ENCODE measurements at places on chromosomes 7 and 10.

- DNase-seq = no peak
These were observed 148.8 kb downstream of the CHCHD3 start for GRCh38 chr7:132933072-132933458.

DNA sequence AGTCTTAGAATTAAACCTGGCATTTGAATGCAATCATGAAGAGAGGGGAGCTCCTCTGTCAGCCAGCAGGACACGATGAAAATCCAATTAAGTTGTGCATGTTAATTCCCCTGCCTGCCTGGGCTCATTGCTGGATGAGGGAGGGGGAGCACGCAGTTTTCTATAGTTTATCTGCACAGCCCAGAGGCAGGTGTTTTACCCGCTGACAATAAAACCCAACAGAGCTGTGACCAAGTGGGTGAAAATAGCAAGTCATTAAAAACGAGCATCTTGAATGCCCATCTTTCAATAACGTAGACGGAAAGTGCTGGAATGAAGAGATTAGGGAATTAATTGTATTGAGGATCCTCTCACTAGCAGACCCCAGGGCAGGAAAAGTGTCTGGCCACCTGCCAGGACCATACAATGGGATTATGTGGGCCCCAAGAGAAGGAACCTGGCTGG is 100.1 kb upstream of the FAM20C start:
- no peak for DNase-seq

GRCh38 chr10:119115926-119116325 is 12.0 kb downstream of the DENND10 start:
- no peak for DNase-seq

DNA sequence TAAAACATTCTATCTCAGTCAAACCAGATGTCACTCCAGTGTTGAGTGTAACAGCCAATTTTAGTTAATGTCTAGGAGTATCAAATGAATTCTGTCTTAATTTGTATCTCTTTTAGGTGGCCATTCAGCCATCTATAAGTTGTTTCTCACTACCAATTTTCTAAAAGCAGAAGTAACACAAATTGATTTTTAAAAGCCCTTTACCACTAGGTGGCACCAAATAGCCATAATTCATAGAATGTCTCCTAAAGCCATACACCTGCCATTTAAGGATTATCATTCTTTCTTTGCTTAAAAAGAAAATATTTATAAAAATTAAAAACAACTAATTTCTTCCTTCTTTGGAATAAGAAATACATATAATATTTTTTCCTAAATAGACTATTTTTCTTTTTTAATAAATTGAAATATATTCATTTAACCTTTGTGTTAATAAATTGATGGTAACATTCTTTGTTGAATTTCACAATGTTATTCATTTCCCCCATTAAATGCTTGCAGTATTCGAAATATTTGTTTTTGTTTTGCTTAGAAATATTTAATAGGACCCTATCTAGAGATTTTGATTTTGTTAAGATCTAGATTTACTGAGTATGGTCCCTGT is 107.8 kb upstream of the PPP1R3A start:
- peak; percentile 64 for DNase-seq

- no peak for DNase-seq
These were observed 4.5 kb downstream of the CHCHD3 start for GRCh38 chr7:133077394-133077793.

- DNase-seq = no peak
These were observed 94.9 kb downstream of the PTPRE start for GRCh38 chr10:128001849-128002248.

DNA sequence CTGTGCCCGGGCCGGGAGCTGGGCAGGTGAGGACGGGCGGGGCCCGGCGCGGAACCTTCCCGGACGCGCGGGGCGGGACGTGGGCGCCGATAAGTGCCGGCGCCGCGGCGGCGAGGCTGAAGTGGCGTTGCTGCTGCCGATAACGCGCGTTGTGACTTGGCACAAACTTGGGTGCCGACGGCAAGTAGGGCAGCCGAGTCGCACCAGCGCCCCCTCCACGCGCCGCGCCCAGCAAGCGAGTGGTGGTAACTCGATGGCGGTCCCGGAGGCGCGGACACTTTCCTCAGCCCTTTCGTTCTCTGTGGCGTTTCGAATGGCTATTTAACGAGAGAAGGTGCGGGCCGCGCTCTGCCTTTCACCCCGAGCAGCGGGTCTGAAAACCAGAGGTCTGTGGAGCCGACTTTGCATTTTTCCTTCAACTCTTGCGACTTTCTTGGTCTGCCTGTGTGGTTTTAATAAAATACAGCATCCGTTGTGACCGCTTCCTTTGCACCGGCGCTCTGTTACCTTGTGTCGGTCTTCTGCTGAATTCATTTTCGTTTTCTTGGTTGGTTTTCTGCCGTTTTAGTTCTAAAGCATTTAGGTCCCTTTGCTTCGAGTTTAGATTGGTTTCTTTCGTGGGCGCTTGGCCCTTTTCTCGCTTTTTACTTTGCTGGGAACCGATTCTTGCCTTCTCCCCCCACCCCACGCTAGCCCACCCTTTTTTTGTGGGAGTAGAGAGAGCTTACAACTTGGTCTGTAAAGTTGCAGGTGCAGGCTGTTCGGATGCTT is 701 bp downstream of the STK17A start:
- peak; percentile 83 for DNase-seq

DNA sequence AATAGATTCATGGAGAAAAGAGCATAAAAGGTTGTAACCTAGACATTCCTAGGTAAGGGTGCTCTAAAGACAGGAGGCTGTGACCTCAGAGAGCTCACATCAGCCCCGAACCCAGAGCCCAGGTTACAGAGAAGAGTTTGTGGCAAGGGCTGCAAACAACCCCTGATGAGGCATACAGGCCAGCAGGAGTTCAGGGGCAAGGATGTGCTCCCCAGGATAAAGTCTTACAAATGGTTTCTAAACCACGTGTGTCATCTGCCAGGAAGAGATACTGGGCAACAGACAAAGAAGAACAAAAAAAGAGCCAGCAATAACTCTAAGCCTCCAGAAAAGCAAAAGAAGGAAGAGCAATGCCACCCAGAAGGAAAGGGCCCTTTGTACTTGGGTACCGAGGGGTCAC is 27.7 kb downstream of the NCAPG2 start:
- no peak for DNase-seq

DNA sequence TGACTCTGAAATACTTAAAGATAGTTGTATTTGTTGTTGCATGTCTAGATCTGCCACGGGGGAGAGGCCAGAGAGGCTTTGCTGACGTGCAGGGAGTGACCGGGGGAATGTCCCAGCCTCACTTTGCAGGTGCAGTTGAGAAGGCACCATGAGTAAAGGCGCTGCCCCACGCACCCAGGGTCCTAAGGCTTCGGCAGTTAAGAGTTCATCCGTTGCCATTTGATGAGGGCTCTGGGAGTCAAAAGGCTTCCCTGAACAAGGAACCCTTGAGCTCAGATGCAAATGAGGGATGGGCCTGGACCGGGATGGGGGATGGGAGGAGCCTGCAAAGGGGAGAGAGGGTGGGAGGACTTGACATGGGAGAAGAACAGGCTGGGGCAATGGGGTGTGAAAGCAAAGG is 20.4 kb downstream of the PPP2R2D start:
- DNase-seq = no peak

- DNase-seq = no peak
These were observed 563.2 kb downstream of the GALNT17 start for GRCh38 chr7:71695186-71695585.

DNA sequence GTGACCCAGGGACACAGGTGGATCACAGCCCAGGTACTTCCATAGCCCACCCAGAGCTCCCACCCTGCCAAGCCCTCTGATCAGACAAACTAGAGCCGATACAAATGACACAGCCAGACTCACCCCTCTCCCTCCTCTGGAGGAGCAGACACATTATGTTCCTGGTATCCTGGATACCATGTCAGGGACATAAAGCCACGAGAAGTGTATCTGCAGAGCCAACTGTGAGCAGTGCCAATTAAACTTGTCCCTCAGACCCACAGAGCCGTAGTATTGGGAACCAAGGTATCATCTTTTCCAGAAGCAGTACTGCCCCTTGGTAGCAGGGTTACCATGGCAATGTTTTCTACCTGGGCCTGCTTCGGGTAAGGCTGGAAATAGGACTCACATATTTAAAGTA is 47.3 kb upstream of the CPXM2 start:
- no peak for DNase-seq

- DNase-seq = no peak
These were observed 169.2 kb downstream of the NOC3L start for GRCh38 chr10:94193466-94193924.

- no peak for DNase-seq
These were observed 85.8 kb downstream of the TFPI2 start for GRCh38 chr7:93804726-93805125.

DNA sequence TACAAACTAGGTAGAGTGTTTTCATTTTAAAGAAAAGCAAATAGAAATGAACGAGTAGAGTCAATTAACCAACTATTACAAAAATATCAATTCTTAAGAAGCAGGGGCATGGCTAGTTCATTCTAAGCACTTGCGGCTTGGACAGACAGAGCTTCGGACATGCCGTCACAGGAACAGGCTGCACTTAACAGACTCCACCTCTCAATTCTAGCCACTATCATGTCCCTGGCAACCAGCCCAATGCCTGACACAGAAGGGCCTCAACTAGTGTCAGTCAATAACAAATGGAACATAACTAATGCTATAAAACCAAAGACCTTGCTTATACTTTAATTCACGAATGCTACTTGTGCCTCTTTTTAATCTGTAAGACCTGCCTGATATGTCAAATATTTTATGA is 74.4 kb downstream of the TPK1 start:
- DNase-seq = no peak

DNA sequence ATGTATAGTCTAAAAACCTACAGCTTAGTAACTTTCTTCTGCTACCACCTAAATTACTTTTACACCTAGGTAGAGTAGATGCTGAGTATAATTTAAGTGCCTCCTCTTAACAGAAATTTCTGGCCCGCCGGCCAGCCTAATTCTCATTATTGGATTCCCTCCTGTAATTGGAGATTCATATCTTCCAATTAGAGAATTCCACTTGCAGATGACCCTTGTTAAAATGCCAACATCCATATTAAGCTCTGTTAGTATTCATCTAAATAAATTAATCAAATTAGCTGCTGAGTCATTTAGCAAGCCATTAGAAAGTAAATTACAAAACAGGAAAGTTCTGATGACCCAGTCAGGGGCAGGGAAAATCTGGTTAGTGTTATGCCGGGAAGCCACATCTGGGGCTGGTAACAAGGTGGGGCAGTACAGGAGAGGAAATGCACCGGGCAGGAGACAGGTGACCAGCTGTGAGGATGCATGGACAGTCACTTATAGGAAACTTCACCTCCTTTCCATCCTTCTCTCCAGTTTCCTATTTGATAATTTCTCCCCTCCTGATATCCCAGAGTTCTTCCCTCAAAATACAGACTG is 82.8 kb downstream of the ORC5 start:
- no peak for DNase-seq

DNA sequence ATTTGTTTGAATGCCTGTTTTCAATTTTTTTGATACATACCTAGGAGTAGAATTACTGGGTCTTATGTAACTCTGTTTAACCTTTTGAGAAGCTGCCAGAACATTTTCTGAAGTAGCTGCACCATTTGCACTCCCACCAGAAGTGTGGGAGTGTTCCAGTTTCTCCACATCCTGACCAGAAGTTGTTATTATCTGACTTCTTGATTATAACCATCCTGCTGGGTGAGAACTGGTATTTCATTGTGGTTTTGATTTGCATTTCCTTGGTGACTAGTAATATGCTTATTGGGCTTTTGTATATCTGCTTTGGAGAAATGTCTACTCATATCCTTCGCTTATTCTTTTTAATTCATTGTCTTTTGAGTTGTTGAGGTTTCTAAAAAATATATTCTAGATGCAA is 117.2 kb upstream of the GLCCI1 start:
- DNase-seq = no peak

- DNase-seq = no peak
These were observed 207.6 kb downstream of the SKIDA1 start for GRCh38 chr10:21317902-21318301.

DNA sequence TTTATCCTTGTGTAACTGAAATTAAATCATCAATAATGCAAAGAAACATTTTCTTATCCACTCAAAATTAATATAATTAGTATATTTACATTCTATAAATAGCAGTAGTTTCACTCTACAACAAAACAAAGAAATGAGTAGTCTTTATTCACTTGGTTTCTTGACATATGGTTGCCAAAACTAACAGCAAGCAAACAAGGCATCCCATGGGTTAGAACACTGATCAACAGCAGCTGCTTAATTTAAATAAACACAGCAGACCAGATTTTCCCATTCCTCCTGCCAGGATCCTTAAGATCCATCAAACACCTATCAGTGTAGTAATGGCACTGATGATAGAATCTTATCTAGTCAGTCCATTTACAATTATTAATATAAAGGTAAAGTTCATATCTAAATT is 22.1 kb downstream of the NCAPG2 start:
- DNase-seq = no peak

- DNase-seq = no peak
These were observed 161.3 kb upstream of the PCDH15 start for GRCh38 chr10:54962134-54962900.

- no peak for DNase-seq
These were observed 58.9 kb downstream of the CALML3 start for GRCh38 chr10:5583525-5584175.

DNA sequence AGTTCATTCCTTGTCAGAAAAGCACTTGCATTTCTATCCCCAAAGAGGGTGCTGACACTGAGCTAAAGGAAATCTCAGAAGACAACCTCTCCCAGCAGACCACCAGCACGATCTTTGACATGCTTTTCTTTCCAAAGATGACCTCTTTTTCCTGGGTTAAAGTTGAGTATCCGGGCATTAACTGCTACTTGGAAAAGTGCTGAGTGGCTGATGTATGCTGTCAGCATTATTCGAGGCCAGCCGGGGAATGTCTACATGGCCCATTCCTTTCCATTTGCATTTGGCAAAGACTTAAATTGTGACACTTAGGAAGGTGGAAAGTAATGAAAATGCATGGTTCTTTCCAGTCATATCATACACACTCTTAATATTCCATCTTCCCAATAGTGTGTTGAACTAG is 90.6 kb upstream of the SKAP2 start:
- DNase-seq = no peak

GRCh38 chr7:116576350-116577319 is 51.8 kb downstream of the CAV1 start:
- no peak for DNase-seq

DNA sequence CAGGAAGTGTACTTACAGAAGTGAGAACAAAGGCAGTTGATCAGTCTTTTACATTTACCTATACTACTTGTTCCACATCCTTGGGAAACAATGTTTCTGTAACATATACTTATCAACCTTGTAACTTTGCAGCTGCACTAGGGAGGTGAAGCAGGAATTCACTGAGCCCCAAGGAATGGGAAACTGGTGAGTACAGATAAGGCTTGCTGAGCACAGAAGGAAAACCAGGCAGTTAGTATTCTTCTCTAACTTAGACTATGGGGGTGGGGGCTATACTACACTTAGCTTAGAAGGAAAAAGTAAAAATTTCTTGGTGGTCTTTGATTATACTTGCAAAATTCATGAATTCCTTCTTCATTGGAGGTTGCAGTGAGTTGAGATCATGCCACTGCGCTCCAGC is 6.9 kb upstream of the ZNF33A start:
- DNase-seq = no peak

Measured in CD4-positive, alpha-beta memory T cell (primary cell).